ENCODE measurements at places on chromosomes 11 and 22.

DNA sequence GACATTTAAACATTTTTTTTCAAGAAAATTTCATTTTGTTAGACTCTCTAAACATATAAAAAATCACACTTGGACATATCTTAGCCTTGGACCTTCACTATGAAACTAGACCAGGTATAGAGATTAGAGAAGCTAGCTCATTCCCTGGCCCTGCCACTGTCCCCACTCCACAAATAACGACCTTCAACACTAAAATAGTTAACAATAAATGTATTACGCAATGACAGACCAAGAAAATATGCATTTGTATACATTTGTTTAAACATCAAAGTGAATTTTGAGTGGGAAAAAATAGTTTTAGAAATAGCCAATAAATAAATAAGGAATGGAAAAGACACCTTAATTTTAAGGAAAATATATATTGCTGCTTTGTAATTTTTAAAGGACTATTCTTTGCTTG lies 20.9 kb downstream of the OR5J2 start:
- DNase-seq, result no peak

DNA sequence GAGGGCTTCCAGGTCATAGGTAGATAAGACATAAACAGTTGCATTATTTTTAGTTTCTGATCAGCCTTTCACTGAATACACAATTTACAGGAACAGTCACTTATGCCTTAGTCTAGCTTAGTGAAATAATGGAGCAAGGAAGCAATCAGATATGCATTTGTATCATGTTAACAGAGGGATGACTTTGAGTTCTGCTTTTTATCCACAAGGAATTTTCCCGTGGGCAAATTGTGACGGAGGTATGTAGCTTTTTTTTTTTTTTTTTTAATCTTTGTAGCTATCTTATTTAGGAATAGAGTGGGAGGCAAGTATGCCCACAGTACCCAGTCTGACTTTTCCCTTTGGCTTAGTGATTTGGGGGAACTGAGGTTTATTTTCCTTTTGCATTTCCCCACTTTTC lies 3.4 kb upstream of the NLRP10 start:
- no peak for DNase-seq

GRCh38 chr11:86918973-86919372 lies 36.2 kb downstream of the FZD4 start:
- no peak for DNase-seq

DNA sequence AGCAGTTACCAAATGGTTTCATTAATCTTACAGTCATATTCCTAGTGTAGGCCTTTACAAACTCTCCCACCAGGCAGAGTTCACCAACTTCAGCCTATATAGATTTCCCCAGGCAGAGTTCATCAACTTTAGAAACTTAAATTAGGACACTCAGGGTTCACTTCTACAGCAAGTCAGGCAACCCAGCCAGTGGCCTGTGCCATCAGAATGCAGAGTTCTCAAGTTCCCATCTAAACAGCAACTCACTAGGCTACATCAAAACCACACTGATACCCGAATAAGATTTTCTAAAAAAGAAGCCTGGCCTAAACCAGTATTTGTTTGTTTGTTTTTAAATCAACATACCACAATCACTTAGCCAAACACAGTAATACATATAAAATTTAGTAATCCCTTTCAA lies 33.7 kb downstream of the PICALM start:
- DNase-seq, result no peak

DNA sequence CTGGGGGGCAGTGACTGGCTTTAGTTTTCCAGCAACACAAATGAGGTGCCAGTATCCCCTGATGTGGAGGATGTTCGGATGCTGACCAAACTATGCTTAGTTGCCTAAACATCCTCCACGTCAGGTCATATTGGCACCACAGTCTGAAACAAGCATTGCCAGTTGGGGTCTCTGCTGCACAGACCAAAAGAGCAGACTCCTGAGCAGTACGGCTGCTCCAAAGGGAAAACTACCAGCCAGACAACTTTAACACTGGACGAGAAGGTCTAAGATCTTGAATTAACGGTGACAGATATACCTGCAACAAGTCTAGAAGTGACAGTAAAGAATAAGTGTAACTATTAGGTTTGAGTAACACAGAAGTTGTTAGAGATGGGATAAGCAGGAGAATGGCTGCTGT lies 40.5 kb upstream of the CLTCL1 start:
- no peak for DNase-seq

DNA sequence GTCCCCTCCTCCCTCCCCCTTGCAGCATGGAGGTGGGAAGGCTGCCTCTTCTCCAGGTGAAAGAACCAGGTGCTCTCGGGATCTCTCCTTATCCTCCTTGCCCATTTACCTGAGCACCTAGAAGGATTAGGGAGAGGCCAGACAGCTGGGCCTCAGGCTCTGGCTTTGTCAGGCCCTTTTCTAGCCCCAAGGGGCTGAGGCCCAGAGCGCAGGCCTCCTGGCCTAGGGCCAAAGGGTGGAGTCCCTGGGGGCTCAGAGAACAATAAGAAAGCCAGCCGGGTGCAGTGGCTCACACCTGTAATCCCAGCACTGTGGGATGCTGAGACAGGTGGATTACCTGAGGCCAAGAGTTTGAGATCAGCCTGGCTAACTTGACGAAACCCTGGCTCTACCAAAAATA lies 5.4 kb upstream of the TTLL1 start:
- no peak for DNase-seq

All from activated CD8-positive, alpha-beta memory T cell treated with anti-CD3 and anti-CD28 coated beads for 1 hour (primary cell).